ENCODE measurements at places on chromosomes 7 and 10.

- no peak for DNase-seq
Measured at GRCh38 chr7:32611201-32612099, 116.2 kb downstream of the AVL9 start.

- no peak for DNase-seq
Measured at GRCh38 chr10:84356928-84357327, 28.5 kb downstream of the CCSER2 start.

- DNase-seq = no peak
Measured at GRCh38 chr7:6015917-6016652, 7.0 kb downstream of the AIMP2 start.

GRCh38 chr7:132108563-132108962 is 467.7 kb downstream of the PLXNA4 start:
- no peak for DNase-seq

GRCh38 chr7:135774284-135774683 is 25.7 kb upstream of the FAM180A start:
- no peak for DNase-seq

GRCh38 chr7:1569440-1569832 is 396 bp downstream of the PSMG3 start:
- DNase-seq = no peak

DNA sequence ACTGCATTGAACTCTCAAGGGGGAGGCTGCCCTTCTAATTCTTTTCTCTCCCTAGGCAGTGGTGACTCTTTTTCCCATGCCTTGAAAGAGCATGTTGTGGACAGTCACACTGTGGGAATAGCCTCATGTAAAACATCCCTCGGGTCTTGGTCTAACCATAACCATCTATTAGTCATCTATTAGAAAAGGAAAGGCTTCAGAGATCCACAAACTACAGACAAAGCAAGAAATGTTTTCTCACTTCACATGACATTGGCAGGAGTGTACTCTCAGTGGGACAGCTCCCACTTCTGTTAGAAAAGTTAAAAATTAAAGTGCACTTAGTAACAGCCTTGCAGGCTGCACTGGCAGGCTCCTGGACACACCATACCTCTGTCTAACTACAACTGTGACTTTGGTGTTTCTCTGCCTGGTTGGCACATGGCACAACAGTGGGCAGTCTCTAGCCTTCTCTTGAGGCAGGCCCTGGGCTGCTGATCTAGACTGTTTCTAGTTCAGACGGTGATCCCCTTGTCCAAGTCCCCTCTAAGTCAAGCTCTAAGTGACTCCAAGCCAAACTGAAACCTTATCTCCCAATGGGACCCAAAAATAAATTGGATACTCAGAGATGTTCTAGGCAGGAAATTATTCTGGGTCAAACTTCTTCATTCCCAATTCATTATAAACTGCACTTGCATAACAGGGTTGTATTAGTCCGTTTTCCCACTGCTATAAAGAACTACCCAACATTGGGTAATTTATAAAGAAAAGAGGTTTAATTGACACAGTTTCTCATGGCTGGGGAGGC is 57.9 kb upstream of the ITGB1 start:
- no peak for DNase-seq

DNA sequence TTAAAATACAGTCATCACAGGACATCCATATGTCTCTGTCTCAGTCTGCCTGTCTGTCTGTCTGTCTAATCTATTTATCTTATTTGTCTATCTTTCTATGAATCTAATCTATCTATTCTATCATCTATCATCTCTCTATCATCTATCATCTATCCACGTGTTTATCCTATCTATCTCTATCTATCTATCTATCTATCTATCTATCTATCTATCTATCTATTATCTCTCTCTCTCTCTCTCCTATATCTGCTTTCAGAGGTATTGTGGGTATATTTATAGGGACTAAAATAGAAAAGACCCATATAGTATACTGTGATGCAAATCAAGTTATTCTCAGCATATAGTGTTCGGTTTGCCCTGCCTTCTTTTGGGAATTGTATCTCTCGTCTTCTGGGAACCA is 167.5 kb downstream of the VPS50 start:
- no peak for DNase-seq

DNA sequence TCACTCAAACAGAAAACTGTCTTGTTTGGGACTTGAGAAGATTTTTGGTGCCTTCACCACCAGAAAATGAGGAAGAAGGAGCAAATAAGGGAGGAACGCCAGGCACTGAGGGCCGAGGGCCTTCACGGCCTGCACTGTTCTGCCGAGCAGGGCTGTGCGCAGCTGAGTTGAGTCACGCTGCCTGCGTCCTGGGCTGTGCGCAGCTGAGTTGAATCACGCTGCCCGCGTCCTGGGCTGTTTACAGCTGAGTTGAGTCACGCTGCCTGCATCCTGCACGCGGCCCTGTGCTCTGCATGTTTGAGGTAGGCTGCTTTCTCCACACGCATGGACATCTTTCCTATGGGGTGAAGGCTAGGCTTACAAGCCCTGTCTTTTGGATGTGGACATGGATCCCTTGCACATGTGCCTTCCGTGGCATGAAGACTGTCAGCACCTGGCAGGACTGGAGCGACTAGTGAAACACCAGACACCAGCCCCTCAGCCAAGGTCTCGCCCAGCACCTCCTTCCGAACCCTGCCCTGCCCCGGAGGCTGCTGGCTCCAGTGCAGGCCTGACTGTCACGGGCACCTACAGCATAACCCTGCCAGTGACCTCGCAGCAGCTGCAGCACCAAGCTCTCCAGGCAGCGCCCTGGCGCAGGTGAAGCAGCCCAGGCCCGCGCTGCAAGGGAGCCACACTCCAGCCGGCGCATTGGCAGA is 96.7 kb downstream of the HTR5A start:
- no peak for DNase-seq

DNA sequence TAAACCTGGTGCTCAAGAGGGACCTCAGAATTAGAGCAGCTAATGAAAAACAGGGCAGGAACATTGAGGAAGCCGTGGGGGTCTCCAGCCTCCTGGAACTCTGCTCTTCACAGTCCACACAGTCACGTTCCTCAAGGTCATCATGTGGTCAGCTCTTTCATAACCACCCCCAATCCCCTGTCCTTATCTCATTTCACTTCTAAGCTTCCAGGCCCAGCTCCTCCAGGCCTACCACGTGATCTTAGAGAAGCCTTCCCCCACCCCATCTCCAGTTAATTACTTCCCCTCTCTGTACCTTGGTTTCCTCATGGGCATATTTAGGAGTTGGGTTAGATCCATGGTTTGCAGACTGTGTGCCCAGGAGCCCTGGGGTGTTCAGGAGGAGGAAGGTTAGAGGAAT is 106.4 kb upstream of the TCF7L2 start:
- DNase-seq = no peak

DNA sequence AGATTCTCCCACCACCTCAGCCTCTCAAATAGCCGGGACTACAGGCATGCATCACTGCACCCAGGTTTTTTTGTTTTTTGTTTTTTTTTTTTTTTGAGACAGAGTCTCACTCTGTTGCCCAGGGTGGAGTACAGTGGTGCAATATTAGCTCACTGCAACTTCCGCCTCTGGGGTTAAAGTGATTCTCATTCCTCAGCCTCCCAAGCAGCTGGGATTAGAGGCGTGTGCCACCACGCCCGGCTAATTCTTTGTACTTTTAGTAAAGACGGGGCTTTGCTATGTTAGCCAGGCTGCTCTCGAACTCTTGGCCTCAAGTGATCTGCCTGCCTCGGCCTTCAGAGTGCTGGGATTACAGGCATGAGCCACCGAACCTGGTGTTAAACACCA is 107.5 kb upstream of the KIF5B start:
- no peak for DNase-seq
